Femur (tissue), 1 donor: ENCODE measurements at places on chromosomes 13 and 19.

DNA sequence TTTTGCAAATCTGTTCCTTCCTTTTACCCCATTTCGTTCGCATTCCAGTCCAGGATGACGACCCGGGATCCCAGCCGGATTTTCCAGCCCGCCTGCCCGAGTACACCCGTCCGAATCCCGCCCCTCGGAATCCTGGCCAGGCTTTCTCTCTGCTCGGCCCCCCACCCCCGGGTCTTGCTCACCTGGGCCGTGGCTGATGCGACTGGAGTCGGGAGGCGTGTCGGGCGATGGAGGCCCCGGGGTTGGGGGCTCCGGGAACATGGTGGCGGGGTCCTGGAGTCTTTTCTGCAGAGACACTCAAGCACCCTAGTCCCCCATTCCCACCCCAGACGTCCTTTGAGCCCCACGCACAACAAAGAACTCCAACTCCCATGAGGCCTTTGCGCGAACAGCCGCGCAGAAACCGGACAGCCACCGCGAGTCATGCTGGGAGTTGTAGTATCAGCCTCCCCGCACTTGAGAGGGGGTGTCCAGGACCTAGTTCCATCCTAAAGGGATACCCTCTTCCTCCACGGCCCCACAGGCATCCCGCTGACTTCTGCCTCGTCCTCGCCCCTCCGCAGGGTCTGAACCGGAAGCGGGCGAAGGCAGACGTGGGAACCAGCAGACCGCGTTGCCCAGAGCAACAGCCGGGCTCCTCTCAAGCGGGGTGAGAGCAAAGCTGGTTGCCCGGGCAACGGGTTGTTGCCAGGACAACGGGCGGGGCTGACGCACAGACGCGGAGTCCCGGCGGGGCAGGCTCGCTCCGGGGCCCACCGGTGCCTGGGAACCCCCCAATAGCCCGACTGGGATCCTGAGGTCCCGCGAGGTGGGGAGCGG, 1.1 kb downstream of the SYT5 start:
- peak; percentile 87 for DNase-seq

GRCh38 chr13:105058517-105058916, 1476.9 kb downstream of the EFNB2 start:
- DNase-seq, result no peak

GRCh38 chr13:43865892-43866291, 13.6 kb downstream of the CCDC122 start:
- no peak for DNase-seq

- no peak for DNase-seq
Measured at GRCh38 chr19:37763488-37763887, 15.9 kb downstream of the ZNF573 start.

- DNase-seq, result no peak
Measured at GRCh38 chr13:48296528-48296927, 7.0 kb upstream of the RB1 start.

- no peak for DNase-seq
Measured at GRCh38 chr13:57675526-57675925, 44.0 kb downstream of the PCDH17 start.

DNA sequence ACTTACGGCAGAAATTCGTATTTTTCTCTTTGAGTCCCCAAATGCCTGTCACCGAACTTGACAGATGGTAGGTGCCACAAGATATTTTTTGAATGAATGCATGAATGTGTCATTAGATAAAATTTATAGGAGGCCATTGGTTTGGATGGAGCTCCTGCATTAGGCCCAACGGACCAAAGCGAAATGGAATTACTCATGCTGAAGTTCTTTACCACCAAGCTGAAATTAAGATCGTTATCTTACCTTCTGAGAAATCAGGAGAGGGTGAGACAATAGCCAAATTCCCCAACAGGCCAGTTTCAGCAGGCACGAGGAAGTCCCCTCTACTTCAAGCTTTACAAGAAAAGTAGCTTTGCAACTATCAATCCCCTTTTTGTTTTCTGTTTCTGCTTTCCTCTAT, 452.5 kb upstream of the ARGLU1 start:
- no peak for DNase-seq

GRCh38 chr13:68439817-68440216, 1209.7 kb upstream of the PCDH9 start:
- no peak for DNase-seq

- DNase-seq, result no peak
Measured at GRCh38 chr13:101049166-101049850, 367.0 kb downstream of the NALCN start.

DNA sequence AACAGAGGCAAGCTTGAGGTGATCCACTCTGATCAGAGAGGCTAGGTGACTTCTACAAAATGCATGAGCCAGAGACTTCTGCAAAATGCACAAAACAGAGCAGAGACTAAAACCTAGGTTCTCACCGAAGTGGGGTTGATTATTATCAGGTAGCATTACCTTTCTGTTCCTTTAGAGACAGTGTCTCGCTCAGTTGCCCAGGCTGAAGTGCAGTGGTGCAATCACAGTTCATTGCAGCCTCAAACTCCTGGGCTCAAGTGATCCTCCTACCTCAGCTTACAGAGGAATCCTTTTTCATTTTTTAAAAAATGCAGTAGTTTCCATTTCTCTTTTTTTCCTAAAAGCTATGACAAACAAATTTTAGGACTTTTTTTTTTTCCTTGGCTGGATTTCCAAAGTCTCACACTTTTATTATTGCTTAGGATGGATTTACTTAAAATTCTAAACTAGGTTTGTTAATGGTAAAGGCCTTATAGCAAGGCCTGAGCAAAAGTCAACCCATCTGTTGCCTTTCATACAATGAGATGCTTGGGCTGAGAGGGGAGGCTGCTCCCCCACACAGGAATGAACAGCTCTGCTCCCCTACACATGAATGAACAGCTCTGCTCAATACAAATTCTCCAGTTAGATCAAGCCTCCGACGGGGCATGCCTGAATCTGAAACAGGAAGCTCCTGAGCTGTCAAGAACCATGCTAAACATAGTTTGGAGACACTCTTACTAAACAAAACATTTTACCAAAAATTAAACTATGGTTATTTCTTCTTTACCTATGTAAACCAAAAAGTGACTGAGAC, 18.8 kb upstream of the TNFRSF19 start:
- no peak for DNase-seq

GRCh38 chr19:55426042-55426441, 17.1 kb downstream of the SHISA7 start:
- no peak for DNase-seq

DNA sequence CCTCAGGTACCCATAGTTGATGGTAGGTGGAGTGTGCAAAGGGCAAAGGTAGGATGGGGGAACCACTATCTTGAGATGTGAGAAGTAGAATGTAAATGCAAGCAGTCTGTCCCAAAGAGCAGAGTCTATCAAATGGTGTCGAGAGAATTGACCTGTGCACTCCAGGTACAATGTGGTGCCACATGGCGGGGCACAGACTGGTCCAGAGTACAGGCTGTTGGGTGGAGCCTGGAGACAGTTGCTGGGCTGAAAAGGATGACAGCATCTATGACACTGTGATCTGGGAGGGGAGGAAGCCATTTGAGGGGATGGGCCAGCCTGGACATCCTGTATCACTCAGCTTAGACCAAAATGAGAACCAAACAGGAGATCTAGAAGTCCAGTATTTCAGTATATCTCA, 180.6 kb downstream of the ABCC4 start:
- no peak for DNase-seq

GRCh38 chr13:47039106-47039505, 142.3 kb upstream of the HTR2A start:
- DNase-seq, result no peak

- no peak for DNase-seq
Measured at GRCh38 chr19:51407511-51408131, 9.8 kb downstream of the SIGLEC10 start.

- DNase-seq, result no peak
Measured at GRCh38 chr19:28586474-28586873, 626.5 kb downstream of the UQCRFS1 start.

GRCh38 chr13:108657519-108657918, 28.1 kb downstream of the MYO16 start:
- no peak for DNase-seq

GRCh38 chr19:33825556-33825955, 28.9 kb downstream of the KCTD15 start:
- no peak for DNase-seq

DNA sequence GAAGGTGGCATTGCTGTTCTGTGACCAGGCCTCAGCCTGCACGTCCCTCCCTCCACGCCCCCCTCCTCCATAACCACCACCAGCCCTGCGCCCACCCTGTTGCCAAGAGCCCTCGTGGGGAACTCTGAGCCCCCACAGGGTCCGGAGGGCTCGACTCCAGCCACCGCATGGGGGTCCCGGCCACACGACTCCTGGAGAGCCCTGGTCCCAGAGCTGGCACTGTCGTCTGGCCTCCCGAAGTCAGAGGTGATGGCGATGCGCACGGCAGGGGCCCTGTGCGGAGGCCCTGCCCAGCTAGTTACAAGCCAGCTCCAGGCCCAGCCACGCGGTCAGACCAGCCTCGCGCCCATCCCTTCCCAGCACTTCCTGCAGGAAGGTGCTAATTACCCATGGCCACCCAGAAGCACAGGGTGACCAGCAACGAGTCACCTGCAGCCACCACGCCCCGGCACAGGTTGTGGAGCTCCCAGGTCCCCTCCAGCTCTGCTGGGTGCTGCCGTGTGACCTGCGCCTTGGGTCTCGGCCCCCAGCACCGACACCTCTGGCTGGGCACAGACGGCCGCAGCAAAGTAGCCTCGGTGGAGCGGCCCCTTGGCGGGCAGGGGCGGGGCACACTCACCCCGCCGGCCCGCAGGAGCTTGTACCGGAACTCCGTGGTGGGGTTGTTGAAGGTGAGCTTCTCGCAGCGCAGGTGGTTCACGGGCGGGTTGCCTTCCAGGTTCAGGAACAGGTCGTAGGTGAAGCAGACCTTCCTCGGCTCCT, 49.6 kb downstream of the MLLT1 start:
- DNase-seq, result no peak

DNA sequence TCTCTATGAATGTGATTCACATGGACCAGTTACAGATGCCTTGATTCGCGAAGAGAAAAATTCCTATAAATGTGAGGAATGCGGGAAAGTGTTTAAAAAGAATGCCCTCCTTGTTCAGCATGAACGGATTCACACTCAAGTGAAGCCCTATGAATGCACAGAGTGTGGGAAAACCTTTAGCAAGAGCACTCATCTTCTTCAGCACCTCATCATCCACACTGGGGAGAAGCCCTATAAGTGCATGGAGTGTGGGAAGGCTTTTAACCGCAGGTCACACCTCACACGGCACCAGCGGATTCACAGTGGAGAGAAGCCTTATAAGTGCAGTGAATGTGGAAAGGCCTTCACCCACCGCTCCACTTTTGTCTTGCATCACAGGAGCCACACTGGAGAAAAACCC, 7.7 kb downstream of the ZNF543 start:
- no peak for DNase-seq

- no peak for DNase-seq
Measured at GRCh38 chr19:6413721-6414643, 10.6 kb downstream of the KHSRP start.

DNA sequence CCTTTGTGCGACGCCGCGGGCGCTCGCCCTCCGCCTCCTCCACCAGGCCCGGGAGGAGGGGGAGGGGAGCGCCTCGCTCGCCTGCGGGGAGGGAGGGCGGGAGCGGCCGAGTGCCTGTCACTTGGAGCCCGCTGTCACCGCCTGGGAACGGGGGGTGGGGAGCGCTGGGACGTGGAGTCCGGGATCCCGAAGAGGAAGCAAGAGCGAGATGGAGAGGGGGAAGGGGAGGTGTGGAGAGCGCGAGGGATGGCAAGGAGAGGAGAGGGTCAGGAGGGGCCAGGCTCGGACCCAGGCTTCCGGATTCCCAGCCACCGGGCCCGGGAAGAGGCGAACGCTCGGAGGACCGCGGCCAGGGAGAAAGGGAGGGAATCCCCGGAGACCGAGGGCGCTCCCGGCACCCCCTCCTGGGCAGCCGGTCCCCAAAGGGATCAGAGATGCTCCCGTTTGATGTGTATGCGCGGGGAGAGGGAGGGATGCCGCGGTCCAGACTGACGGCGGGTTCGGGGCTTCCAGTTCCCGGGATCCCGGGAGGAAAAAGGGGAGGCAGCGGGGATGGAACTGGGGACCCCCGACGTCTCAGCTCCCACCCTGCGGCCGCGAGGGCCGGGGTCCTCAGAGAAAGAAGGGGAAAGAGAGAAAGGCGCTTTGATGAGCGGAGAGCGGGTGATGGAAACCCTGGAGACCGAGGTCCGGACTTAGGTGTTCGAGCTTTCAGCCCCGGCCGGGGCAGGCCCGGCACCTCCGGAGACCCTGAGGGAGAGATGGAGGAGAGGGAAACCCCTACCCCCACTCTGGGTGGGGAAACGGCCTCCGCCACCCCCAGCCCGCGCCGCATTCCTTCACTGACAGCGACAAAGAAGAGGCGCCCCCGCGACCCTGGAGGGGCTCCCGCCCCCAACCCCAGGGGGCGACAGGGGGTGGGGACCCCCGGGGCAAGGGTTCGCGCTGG, 4.7 kb upstream of the DPF1 start:
- no peak for DNase-seq

DNA sequence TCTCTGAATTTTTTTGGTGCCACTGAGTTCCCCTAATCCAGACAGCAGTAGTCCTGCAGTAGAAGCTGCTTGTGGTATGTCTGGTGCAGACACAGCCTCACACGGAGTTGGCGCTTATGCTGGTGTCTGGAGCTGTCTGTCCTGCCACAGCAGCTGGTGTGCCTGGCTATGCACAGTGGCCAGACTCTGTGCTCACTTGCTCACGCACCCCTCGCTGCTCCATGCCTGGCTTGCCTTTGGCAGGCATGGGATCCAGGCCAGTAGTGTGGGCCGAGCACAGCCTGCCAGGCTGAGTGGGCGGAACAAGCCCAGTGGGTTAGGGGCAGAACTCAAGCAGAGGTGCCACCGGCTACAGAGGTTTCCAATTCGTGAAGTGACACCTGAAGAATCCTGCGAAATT, 845.9 kb upstream of the PCDH9 start:
- DNase-seq, result no peak

GRCh38 chr13:29067306-29067945, 247.3 kb downstream of the MTUS2 start:
- DNase-seq, result no peak

DNA sequence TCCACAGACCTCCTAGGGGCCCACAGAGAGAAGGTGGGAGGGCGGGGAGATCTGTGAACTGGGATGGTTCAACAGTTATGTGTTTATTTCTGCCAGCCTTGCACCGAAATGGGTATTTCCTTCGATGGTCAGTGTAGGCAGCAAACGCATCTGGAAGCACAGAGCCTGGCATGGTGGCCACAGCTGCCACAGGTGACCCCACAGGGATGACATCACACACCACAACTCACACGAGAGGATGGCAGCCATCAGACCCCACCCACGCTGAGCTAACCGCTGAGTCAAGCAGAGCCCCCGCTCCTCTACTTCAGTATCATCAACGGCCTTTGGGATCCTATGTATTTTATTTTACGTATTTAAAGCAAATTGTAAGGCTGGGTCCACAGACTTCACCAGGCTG, 37.4 kb downstream of the NAXD start:
- no peak for DNase-seq
